C1 segment of cervical spinal cord (tissue), 14 donors: ENCODE measurements at places on chromosomes 2 and 18.

GRCh38 chr2:96129528-96130120 lies 8.7 kb downstream of the ASTL start:
- no peak for DNase-seq

GRCh38 chr2:75088791-75089190 lies 110.5 kb downstream of the TACR1 start:
- DNase-seq, result no peak

DNA sequence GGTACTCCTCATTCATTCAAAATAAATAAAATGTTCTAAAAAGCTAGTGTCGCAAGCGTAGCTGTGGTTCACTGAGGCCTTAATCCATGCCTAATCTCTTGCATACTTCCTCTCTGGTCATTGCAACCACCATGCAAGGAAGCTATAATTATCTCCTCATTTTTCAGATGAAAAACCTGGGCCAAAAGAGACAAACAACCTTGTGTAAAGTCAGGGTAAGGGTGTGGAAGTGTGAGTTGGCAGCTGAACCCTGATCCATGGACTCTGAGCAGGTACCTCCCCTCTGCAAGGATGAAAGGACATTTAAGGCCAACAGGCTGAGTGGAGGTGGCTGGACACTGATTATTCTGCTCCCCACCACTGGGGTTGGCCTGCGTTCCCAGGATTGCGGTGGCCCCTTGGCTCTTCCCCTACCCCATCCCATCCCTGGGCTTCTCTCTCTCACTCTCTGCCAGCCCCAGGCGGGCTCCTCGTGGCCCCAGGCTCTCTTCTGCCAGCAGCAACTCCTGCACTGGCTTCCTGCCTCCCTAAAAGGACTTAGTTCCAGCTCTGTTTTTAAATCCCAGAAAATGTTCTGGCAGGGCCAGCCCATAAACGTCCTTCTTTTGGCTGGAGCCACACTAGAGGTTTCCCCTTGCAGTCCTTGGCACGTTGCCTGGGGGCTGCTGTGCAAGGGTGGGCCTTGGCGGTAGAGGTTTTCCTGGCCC lies 72.0 kb upstream of the AFF3 start:
- no peak for DNase-seq

GRCh38 chr2:3603536-3604206 lies 8.8 kb downstream of the COLEC11 start:
- no peak for DNase-seq

DNA sequence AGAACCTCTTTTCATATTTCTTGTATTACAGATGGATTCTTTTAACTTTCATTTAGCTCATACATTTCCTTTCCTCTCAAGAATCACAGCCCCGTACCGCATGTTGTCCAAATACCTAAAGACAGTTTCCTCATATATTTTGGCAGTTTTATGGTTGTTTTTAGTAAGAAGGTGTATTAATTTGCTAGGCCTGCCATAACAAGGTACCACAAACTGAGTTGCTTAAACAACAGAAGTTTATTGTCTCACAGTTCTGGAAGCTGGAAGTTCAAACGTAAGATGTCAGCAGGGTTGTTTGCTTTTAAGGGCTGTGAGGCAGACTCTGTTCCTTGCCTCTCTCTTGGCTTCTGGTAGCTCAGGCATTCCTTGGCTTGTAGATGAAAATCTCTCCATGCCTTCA lies 343.2 kb upstream of the TNP1 start:
- DNase-seq, result no peak

DNA sequence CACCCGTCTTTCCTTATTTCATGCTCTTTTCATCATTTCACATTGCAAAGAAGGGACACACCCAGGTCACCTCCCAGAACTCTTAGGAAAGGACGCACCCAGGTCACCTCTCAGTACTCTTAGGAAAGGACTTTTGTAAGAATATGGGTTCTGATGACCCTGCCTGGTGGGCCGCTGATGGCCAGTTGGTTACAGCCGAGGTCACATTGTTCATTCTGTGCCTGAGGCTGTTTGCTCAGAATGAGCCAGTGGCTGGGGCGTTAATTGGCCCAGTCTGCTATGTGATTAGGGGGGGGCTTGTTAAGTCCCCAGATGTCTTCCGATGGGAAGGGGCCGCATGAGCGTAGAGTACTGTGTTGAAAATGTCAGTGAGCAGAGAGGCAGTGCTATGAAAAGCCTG lies 9.4 kb downstream of the MLPH start:
- DNase-seq, result no peak

DNA sequence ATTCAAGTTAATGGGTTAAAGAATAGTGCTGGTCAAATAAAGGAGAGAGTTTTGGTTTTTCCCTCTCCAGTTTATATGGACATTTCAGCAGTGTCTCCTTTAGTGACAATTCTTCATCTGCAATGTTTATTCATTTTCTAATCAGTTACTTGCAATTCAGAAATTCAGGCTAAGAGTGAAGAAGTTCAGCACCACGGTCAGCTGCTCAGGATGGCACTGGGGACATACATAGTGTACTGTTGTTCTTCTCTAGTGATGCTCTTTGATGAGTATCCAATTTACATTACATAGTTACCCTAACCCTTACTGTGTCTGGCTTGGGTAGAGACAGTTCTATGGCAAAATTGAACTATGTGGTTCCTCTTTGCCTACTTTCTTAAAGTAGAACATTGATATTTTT lies 412.7 kb downstream of the CNTNAP5 start:
- no peak for DNase-seq

DNA sequence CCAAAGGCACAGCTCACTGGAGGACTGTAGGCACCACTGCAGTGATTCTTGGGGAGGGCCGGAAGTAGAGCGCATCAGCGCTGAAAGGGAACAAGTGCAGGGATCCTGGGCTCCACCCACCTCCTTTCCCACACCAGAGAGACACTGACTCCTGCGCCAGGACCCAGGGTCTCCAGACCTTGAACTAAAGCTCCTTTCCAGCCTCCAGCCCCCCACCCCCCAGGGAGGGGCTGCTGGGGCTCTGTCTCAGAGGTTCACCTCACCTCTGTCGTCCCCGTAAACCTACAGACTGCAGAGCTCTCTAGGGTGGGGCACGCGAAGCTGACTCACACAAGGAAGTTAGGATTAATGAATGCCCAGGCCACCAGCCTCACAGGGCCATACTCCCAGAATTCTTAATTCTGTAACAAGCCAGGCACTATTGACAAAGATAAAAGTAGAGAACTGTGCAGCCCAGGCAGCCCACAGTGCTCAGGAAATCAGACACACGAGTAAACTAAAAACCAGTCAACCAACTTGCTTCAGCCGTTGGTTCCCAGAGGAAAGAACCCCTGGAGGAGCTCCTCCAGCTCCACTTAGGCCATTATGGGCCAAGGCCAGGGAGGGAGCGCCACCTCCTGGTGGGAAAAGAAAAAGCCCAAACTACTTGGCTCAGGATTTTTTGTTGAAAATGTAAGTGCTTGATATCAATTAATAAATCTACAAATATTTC lies 45.1 kb upstream of the ACAA2 start:
- DNase-seq, result peak; percentile 8

DNA sequence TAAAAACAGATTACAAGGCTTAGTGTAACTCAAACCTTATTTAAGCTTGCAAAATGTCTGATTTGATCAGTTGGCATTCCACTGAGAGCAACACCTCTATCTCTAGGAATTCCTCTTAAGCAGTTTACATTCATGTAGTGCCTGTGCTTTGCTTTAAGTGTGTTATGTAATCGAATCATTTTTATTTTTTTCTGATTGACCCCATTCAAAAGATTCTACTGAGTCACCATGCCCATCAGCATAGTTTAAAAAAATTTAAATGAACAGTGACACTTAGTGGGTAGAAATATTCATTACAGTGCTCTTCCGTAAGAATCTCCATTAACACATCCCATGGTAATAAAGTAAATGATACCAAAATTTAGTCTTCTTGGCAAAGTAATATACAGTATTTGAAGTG lies 67.8 kb upstream of the SLC4A10 start:
- DNase-seq, result no peak

GRCh38 chr2:58042486-58042970 lies 4.1 kb upstream of the VRK2 start:
- no peak for DNase-seq

- peak; percentile 34 for DNase-seq
Observed at GRCh38 chr18:3177902-3178687, 41.7 kb downstream of the MYOM1 start.

DNA sequence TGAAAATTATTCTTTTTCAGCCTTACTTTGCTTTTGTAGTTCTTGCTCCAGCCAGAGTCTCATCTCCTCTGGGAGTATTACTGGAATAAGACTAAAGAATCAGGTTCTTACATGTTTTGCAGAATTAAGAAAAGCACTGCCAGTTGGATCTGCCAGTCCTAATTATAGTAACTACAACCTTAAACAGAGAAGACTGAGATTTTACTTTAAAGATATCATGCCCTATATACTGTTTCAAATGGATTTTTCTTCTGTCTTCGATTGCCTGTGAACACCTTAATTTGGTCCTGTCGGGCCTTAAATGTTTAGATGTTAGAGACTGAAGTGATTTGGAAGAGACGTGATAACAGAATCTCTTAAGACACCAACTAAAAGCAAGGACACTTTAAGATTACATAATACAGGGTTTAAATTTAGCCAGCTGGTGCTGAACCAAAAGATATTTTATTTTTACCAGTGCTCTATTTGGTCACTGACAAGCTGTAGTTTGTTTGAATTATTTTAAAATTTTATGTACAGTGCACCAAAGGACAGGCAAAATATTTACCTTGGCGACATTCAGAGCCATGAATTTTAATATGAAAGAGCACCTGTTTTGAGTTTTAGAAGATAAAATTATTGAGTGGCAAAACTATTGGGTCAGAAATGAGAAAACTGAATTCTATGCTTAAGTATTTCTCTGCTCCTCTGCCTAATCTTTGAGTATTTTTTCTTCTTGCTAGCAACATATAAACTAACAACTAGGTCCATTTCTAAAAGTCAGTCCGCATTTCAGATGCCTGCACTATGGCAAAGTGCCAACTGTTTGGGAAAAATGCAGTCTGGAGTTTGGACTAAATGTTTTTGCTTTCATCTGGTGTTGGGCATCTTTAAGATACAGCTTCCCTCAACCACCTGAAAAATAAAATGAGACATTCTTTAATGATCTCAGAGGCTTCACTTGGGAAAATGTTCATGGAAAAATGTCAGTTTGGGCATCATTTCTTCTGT lies 300.0 kb downstream of the XIRP2 start:
- DNase-seq, result no peak

DNA sequence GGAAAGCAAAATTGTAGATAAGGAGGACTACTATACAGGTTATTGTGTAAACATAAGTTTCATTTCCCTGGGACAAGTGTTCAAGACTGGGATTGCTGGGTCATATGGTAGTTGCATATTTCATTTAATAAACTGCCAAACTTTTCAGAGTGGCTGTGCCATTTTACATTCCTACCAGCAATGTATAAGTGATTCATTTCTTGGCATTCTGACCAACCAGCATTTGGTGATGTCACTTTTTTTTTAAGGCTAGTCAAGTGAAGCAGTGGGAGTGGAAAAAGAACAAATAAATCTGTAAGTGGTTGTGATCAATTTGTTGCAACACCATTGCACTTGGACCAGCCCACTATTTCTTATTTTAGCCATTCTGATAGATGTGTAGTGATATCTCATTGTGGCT lies 5.2 kb upstream of the CHCHD5 start:
- DNase-seq, result no peak

DNA sequence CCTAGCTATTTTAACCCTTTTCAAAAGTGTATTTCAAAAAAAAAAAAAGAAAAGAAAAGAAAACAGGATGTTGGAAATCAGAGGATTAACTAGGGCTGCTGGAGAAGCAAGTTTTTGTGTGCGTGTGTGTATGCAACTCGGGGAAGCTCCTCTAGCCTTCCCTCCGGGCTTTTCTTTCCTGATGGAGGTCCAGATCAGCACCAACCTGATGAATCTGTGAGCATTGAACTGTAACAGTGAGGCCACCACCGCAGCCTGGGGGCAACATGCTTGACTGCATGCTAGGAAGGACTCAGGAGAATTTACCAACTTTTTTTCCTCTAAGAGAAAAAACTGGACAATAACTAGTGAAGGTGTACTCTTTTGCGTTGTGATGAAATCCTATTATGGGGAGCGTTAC lies 2.3 kb downstream of the OBSL1 start:
- DNase-seq, result no peak

DNA sequence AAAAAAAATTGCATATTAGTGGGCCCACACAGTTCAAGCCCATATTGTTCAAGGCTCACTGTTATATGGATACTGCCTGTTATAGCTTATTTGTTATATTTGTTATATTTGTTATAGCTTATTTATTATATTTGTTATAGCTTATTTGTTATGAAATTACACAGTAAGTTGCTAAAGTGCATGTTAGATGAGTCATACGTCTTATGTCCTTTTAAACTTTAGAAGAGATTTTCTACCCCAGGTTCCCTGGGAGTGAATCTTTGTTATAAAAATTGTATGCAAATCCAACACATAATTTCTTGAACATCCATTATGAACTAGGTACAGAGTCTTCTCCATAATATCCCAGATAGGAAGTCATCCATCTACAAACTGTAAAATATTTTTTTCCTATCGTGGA lies 22.1 kb downstream of the HTR2B start:
- DNase-seq, result no peak

DNA sequence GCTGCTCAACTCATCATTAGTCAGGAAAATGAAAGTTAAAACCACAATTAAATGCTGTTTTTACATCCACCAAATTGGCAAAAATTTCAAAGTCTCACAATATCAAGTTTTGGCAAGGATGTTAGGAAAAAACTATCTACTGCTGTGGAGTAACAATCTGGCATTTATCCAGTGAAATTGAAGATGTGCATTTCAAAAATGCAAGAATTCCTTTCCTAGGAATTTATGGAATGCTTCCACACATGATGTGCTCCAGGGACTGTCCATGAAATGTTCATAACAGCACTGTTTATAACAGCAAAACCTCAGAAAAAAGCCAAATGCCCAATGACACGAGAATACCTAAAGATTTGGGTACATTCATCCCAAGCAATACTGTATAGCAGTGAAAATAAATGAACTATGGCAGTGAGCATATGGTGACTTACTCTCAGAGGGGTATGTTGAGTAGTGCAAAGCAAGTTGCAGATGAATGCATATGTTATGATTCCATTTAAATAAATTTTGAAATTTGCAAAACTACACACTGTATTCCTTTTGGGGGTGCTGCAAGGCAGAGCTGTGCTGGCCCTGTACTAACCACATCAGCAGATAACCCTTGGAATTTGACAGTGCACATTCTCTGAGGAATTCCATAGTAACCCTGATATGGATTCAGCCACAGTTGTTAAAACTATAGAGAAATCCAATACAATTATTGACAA lies 41.3 kb upstream of the GYPC start:
- DNase-seq, result no peak

DNA sequence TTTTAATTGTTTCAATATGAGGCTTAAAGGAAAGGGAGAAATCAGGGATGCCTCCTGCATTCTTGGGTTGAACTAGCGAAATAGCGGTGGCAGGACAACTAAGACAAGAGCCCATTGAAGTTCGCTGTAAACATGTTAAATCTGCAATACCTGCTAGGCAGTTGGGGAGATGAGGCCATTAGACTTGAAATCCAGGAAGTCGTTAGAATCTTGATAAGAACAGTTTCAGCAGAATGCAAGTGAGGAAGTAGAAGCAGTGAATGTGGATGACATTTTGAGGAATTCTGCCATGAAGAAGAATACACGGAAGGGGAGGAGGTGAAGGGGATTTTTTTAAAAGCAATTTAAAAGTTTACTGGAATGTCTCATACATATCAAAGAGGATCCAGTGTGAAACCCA lies 109.7 kb downstream of the LPIN1 start:
- no peak for DNase-seq

- peak; percentile 98 for DNase-seq
Observed at GRCh38 chr18:21740538-21741311, at the start of gene MIB1. MIB1 (plus strand) TSS chr18:21740792; CDS start chr18:21741584, 792 bp downstream.

- DNase-seq, result no peak
Observed at GRCh38 chr18:11809895-11810294, 41.3 kb upstream of the CHMP1B start.
